Thoracic aorta (tissue), 2 donors: ENCODE measurements at places on chromosomes 12 and 14. TPM values are rescaled to one million over a fixed set of nuclear protein-coding genes. Genes with fewer than 3 reads are reported as not detected.

Gene LYZ
- total RNA-seq, result 91.2 TPM

Gene TAS2R46
- 3.0 TPM for total RNA-seq

Gene KRT80
- 0.21 TPM for total RNA-seq

Gene OAS1
- 9.4 TPM for total RNA-seq

DNA sequence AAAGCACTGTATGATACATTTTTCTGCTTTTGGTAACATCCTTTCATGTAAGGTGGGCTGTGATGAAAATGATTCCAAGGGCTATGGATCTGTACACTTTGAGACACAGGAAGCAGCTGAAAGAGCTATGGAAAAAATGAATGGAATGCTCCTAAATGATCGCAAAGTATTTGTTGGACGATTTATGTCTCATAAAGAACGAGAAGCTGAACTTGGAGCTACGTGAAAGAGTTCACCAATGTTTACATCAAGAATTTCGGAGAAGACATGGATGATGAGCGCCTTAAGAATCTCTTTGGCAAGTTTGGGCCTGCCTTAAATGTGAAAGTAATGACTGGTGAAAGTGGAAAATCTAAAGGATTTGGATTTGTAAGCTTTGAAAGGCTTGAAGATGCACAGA lies 22.1 kb upstream of the SRGAP1 start:
- DNase-seq, result no peak

GRCh38 chr12:101596172-101596571 lies 1.4 kb downstream of the MYBPC1 start:
- DNase-seq, result no peak

GRCh38 chr12:49025463-49025862 lies 6.9 kb upstream of the PRKAG1 start:
- no peak for DNase-seq

- DNase-seq, result no peak
These were observed 146.4 kb upstream of the FOXN3 start for GRCh38 chr14:89563471-89563870.

GRCh38 chr14:105905456-105905855 lies 379.1 kb downstream of the TMEM121 start:
- DNase-seq, result no peak

DNA sequence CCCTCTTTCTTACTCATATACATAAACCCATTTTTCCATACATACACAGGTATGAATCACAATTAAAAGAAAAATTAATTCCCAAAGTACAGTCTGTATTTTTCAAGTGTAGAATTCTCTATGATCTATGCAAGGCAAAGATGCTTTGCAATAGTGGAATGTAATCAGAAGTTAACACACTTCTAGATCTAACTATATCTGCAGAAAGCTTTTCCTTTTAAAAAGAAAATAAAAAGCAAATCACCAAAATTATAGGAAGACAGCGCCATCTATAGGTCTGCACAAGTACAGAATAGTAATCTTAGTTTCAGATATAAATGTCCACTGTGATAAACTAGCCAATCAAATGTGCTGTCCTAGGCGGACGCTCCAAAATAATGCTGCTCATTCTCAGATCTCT lies 22.0 kb downstream of the SLC25A21 start:
- DNase-seq, result no peak

- DNase-seq, result no peak
These were observed 248.4 kb downstream of the ASCL1 start for GRCh38 chr12:103205906-103206305.

DNA sequence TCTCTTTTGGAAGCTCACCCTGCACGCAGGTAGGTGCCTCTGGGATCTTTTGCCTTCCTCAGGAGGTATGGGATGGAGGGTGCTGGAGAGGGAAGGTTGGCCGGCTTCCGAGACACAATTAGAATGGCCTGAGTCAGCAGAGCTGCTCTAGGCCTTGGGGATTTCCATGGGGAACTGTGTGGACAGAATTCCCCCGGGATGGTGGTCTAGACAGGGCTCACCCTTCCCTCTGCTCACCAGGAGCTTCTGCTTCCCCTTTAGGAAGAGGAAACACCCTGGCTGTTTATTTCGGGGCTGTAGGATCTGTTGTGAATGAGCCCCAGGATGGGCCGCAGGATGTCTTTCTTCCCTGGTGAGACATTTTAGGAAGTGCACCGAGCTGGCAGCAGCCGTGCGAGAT lies 43.7 kb upstream of the TMED10 start:
- no peak for DNase-seq

GRCh38 chr14:93045965-93046704 lies 69.6 kb downstream of the ITPK1 start:
- no peak for DNase-seq
